ENCODE measurements at places on chromosomes 5 and 9. TPM values are rescaled to one million over a fixed set of nuclear protein-coding genes. Genes with fewer than 3 reads are reported as not detected.

Gene CBY3
- total RNA-seq, result 1.3 TPM

Gene MLANA
- total RNA-seq, result not detected

Gene C9
- total RNA-seq, result 0.39 TPM

Gene HEMGN
- not detected for total RNA-seq

DNA sequence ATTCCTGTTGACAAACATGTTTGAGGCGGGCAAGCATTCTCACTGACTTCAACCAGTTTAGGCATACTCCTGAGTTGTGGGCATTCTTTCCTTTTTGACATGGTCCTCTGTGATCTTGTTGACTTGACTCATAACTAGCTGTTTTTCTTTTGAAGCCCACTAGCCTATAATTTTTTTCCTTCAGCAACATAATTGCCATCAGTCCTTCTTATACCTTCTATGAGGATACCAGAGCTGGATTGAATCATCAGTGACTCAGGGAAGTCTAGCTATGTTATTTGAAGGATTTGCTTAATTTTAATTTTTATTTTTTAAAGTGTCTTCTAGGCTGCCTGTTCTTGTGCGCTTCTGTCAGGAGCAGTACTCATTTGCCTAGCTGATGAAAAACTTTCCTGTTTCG lies 259.5 kb downstream of the NR3C1 start:
- DNase-seq, result no peak
- peaks cover 10% of the 10 kb centered on the region for H3K4me1 ChIP-seq
- no peaks in the 10 kb centered on the region for H3K27me3 ChIP-seq
- no peak overlapping the region for H3K27ac ChIP-seq
- no peaks in the 10 kb centered on the region for H3K36me3 ChIP-seq
- H3K4me3 ChIP-seq, result no peak overlapping the region

GRCh38 chr5:170161069-170161468 lies 55.4 kb downstream of the FOXI1 start:
- H3K27me3 ChIP-seq, result no peaks in the 10 kb centered on the region
- DNase-seq, result no peak
- H3K4me1 ChIP-seq, result 0 out of 2 replicates have a peak, but pooled peaks cover 6% of the 10 kb centered on the region
- H3K36me3 ChIP-seq, result no peaks in the 10 kb centered on the region
- no peak overlapping the region for H3K4me3 ChIP-seq

DNA sequence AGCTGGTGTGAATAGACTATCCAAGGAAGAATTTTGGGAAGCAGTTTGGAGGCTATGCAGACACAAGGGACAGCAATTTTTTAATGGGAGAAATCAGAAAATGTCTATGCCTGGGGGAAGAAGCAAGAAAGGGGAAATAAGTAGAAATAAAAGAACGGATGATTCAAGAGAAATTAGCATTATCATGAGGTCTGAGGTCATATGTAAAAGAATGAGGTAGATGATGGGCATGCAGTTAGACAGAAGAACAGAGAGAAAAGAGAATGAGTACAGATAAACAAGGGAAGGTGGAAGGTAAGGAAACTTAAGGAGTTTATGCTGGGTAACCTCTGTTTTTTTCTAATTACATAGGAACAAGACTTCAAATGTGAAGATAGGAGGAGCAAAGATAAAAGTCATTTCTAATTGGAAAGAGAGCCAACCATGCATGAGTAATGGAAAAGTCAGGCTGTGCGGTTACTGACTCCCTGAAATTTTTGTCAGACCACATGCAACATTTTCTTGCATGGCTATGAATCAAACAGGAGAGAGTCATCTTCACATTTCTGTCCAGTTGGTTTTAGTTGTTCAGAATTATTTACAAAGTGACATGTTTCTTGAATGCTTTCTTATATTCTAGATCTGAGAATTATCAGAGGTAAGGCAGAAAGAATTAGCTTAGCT lies 101.0 kb upstream of the PIK3R1 start:
- H3K4me3 ChIP-seq, result no peak overlapping the region
- H3K4me1 ChIP-seq, result 0 out of 2 replicates have a peak, but pooled peaks cover 4% of the 10 kb centered on the region
- H3K27me3 ChIP-seq, result no peaks in the 10 kb centered on the region
- no peaks in the 10 kb centered on the region for H3K36me3 ChIP-seq
- DNase-seq, result no peak

- no peaks in the 10 kb centered on the region for H3K36me3 ChIP-seq
- H3K27me3 ChIP-seq, result 0 out of 2 replicates have a peak, but pooled peaks cover 3% of the 10 kb centered on the region
- H3K4me3 ChIP-seq, result peak within 1 kb of the TSS; percentile 26
- DNase-seq, result no peak
Observed at GRCh38 chr9:117414906-117415331, at the start of gene ASTN2. Gene ASTN2 (minus strand): TSS chr9:117415057. CDS start chr9:117414938, 119 bp downstream.

DNA sequence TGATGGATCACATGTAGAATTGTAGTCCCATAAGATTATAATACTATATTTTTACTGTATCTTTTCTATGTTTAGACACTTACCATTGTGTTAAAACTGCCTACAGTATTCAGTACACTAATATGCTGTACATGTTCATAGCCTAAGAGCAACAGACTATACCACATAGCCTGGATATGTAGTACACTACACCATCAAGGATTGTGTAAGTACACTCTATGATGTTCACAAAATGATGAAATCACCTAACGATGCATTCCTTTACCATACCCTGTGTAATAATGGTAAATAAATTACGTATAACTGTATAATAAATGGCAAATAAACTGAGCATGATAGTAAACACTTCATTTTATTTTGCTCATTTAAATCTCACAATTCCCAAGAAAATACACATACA lies 60.3 kb downstream of the RICTOR start:
- H3K36me3 ChIP-seq, result peaks cover 4% of the 10 kb centered on the region
- no peak for DNase-seq
- H3K27me3 ChIP-seq, result no peaks in the 10 kb centered on the region
- H3K4me3 ChIP-seq, result no peak overlapping the region
- H3K4me1 ChIP-seq, result peaks cover 8% of the 10 kb centered on the region

DNA sequence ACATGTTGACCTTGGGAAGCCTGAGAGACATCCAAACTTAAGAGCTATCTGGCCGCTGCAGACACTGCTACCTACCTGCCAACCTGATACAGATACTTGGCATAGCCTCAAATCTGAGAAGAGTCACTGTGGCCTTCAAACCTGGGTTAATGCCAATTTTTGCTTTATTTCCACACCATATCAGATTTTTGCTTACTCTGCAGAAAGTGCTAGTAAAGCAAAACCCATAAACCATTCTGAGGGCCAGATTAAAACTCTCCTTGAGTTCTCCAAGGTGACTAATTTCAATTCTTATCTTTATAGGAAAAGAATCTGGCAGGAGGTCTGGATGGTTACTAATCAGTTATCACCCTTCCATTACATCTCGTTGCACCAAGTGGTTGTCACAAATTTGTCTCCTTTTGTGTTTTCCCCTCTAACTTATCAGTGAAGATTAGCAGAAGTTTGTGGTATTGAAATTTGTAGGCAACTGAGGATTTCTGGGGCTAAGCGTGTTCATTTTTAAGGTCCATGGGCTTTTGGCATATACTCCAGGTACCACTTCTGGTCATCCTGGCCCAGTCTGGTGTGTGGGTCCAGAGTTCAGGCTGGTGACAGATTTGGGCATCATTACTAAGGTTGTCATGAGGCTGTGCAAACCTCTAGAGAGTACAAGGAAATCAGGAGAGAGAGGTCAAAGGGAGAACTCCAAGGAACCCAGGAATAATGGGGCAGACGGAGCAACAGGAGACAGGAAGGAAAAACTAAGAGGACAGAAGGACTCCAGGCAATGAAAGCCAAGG lies 177.9 kb downstream of the TSSK1B start:
- no peak overlapping the region for H3K4me3 ChIP-seq
- DNase-seq, result no peak
- H3K27ac ChIP-seq, result no peak overlapping the region
- no peaks in the 10 kb centered on the region for H3K27me3 ChIP-seq

- peaks cover 59% of the 10 kb centered on the region for H3K4me1 ChIP-seq
- H3K4me3 ChIP-seq, result no peak overlapping the region
- H3K27ac ChIP-seq, result no peak overlapping the region
- no peak for DNase-seq
- no peaks in the 10 kb centered on the region for H3K36me3 ChIP-seq
- no peaks in the 10 kb centered on the region for H3K27me3 ChIP-seq
Observed at GRCh38 chr9:133976887-133977286, 15.2 kb downstream of the VAV2 start.

GRCh38 chr5:143164557-143164956 lies 238.9 kb downstream of the NR3C1 start:
- H3K4me1 ChIP-seq, result peaks cover 16% of the 10 kb centered on the region
- no peak overlapping the region for H3K27ac ChIP-seq
- H3K36me3 ChIP-seq, result no peaks in the 10 kb centered on the region
- DNase-seq, result no peak
- H3K4me3 ChIP-seq, result no peak overlapping the region

GRCh38 chr5:91487420-91487819 lies 104.3 kb upstream of the ARRDC3 start:
- H3K4me3 ChIP-seq, result no peak overlapping the region
- no peak overlapping the region for H3K27ac ChIP-seq
- H3K4me1 ChIP-seq, result no peaks in the 10 kb centered on the region
- H3K36me3 ChIP-seq, result no peaks in the 10 kb centered on the region
- no peak for DNase-seq

- H3K4me1 ChIP-seq, result peaks cover 90% of the 10 kb centered on the region
- no peaks in the 10 kb centered on the region for H3K36me3 ChIP-seq
- H3K4me3 ChIP-seq, result no peak overlapping the region
- no peaks in the 10 kb centered on the region for H3K27me3 ChIP-seq
- H3K27ac ChIP-seq, result peak overlapping the region; percentile 21
Observed at GRCh38 chr5:124740071-124740470, 6.4 kb downstream of the ZNF608 start.

DNA sequence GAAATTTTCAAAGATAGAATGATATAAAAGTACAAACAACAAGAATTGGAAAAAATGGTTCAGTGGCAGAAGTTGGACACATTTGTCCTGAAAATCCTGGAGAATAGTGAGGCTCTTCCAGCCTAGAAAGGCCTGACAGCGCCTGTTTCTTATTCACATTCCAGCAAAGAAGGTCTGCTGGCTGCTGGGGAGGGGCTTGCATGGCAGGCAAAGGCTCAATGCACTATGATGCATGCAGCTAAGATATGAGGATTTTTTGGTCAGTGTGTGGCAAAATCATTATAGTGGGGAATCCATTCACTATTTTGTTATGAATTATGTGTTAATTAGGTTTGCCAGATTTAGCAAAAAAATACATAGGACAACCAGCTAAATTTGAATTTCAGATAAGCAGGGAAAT lies 243.9 kb upstream of the SLC30A5 start:
- no peaks in the 10 kb centered on the region for H3K36me3 ChIP-seq
- no peak overlapping the region for H3K27ac ChIP-seq
- H3K4me3 ChIP-seq, result no peak overlapping the region

GRCh38 chr9:105879181-105879580 lies 184.8 kb downstream of the TMEM38B start:
- no peaks in the 10 kb centered on the region for H3K4me1 ChIP-seq
- DNase-seq, result no peak
- H3K36me3 ChIP-seq, result no peaks in the 10 kb centered on the region
- no peaks in the 10 kb centered on the region for H3K27me3 ChIP-seq

- no peak overlapping the region for H3K27ac ChIP-seq
- H3K4me3 ChIP-seq, result no peak overlapping the region
- H3K36me3 ChIP-seq, result no peaks in the 10 kb centered on the region
- no peaks in the 10 kb centered on the region for H3K4me1 ChIP-seq
- H3K27me3 ChIP-seq, result no peaks in the 10 kb centered on the region
Observed at GRCh38 chr5:483434-484140, 40.6 kb downstream of the EXOC3 start.

DNA sequence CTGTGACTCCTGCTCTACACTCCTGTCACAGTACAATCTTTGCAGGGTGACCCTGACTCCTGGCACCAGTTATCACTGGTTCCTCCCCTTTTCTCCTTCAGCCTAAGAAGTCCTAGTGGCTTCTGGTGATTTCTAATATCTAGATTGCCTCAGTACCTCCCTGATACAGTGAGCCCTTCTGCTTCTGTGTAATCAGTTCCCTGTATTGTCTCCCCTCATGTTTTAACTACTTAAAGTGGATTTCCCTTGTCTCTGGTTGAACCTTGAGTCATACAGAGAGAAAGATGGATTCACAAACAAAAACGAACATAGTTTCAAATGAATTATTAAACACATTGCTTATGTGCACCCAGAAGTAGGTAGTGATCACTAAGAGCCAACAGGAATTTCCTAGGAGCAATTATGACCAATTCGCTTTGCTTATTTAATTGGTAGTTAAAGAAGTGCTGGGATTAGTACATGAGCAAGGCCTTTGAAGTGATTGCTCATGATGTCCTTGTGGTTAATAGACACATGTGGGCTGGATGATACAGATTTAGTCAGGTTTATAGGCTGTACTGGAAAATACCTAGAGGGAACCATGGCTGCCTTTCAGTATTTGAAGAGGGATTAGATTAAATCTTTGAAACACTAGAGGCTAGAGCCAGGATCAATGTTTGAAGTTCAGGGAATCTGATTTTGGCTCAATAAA lies 145.8 kb upstream of the MEF2C start:
- H3K36me3 ChIP-seq, result no peaks in the 10 kb centered on the region
- no peaks in the 10 kb centered on the region for H3K4me1 ChIP-seq
- no peaks in the 10 kb centered on the region for H3K27me3 ChIP-seq
- no peak overlapping the region for H3K27ac ChIP-seq

DNA sequence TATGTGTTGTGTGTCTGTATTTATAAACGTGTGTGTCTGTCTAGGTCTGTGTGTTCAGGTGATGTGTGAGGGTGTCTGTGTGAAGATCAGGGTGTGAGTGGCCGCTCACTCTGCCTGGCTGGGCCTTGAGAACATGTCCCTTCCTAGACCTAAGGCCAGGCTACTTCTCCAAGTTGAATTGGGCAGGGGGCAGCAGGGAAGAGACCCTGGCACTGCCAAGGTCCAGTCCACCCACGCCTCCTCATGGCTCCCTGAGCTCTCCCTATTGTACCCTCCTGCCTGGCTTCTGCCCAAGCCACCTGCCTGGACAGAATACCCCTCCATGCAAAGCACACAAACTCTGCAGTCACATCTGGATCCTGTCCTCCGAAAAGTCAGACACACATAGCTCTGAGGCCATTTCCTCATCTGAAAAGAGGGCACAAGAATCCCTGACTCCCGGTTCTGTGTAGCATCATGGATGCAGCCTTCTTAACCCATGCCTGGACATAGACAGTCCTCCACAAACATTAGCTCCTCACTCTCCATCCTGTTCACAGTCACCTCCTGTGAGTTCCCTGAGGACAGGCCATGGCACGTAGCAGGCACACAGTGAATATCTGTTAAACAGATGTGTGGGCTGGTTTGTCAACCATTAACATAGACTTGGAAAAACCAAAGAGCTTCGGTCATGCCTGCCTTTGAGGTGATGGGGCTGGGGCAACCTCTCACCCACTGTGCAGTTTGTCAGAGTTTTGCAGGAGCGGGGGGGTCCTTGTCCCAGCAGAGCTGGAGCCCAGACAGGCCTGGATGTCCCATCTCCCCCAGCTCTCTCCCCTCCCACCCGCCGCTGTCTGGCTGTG lies 167.8 kb upstream of the MVB12B start:
- no peaks in the 10 kb centered on the region for H3K27me3 ChIP-seq
- DNase-seq, result no peak
- no peak overlapping the region for H3K4me3 ChIP-seq
- no peak overlapping the region for H3K27ac ChIP-seq
